ENCODE measurements at places on chromosomes 4 and X. TPM values are rescaled to one million over a fixed set of nuclear protein-coding genes. Genes with fewer than 3 reads are reported as not detected.

- no peak for DNase-seq
These were observed 35.8 kb downstream of the GRIA3 start for GRCh38 chrX:123219916-123220315.

DNA sequence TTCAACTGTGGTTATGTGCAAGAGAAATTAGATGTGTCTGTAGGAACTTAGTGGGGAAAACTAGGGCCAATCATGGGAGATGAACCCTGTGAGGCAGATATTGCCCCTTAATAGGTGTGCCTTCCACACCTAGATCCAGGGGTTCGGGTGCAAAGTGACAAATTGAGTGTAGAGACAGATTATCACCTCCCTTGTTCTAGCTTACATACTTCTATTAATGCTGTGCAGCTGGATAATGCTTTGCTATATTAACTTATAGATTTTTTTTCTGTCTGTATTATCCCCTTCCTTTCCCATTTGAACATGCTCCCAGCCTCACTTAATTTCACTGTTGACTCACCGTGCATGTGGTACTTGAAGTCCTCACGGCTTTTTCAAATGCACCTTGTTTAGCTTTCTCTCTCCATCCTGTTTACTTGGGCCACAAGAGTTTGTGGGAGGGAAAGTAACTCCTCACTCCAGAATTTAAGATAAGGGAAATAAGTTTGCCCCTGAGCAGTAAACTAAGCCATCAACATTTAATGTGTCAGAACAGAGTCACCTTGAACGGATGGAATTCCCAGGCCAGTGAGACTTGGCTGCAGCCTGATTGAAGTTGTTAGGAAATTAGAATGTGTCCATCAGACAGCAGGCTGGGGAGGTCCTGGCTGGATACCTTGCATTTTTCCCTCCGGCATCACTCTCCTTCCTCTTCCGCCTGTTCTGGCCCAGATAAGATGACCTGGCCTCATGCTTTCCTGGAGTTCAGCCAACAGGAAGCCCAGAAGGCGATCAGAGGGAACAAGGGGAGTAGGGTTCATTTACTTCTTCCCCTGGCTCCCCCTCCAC lies 478.4 kb downstream of the BCOR start:
- no peak for DNase-seq

DNA sequence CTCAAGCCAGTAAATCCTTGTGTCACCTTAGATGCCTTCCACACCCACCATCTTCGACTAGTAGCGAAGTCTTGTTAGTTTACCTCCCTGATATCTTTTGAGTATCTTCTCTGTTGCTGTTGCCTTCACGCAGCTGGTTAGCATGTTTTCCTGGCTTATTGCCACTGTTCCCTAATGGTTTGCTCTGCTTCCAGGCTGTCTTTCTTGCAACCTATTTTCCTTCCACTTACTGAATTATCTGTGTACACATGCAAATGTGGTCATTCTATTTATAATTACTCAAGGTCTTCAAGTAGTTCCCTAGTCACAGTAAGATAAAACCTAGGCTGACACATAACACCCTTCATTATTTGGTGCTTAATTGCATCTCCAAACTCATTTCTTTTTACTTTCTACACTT lies 89.5 kb downstream of the UGT8 start:
- no peak for DNase-seq

DNA sequence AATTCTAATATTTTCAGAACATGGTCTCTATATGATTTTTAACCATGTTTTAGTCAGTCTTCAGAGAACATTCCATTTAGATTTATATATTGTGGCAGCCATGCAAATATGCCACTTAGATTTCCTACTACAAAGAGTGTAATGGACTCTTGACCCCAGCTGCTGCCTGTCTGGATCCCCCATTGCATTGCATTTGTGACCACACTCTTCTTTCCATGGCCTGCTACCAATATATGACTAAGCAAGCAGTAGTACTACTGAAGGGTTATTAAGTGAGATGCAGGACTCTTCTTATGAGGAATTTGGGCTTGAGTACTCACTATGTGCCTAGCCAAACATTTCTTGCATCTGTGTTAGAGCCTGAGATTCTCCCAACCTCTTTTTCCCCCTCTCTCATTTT lies 306.8 kb downstream of the PDHA2 start:
- DNase-seq, result no peak

DNA sequence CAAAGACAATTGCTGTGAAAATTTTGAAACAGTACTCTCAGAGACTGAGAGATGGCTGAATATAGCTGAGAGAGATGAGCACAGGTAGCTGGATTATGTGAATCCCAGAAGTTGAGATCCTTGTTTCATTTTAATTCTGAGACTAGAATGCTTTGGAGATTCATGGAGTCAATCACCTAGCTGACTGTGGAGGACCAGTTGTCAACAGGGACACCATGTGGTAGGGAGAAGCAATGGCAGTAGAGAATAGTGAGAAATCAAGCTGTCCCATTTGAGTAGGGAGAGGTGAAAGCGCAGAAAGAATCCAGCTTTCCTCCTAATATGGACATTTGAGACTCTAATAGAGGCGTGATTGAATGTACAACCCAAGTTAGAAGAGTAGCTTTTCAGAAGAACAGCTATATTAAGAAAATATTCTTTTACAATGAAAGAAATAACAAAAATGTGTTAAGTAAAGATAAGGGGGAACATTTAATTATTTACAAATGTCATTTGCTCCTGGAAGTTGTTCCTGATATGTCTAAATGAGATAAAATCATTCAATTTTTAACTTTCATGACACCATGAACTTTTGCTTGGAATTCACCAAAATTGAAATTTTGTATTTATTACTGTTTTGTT lies 30.3 kb upstream of the GLRB start:
- DNase-seq, result no peak

GRCh38 chrX:154000051-154000450 lies 19.7 kb downstream of the IRAK1 start:
- no peak for DNase-seq

ADAMTS3 gene
- polyA plus RNA-seq, result 10.3 TPM

ARMCX2 gene
- polyA plus RNA-seq, result 94.4 TPM

ERAS gene
- not detected for polyA plus RNA-seq
